ENCODE measurements at places on chromosomes 16 and 17. TPM values are rescaled to one million over a fixed set of nuclear protein-coding genes. Genes with fewer than 3 reads are reported as not detected.

Gene MYL4
- total RNA-seq: not detected

Gene CDC6
- total RNA-seq: 58.7 TPM

Gene PRR35
- 0.20 TPM for total RNA-seq

Gene CDRT15L2
- not detected for total RNA-seq

Gene ADAP2
- total RNA-seq: 2.9 TPM

Gene TMIGD1
- not detected for total RNA-seq

Gene RDM1
- 2.6 TPM for total RNA-seq

Gene NAGPA
- total RNA-seq: 19.4 TPM

Gene NT5M
- total RNA-seq: 9.7 TPM

Gene HOXB6
- 6.7 TPM for total RNA-seq

Gene USP7
- 81.4 TPM for total RNA-seq

Gene KRT31
- total RNA-seq: not detected

Gene OR1F1
- not detected for total RNA-seq

Gene C16orf89
- not detected for total RNA-seq

Gene HSD17B2
- not detected for total RNA-seq

Gene PRR11
- total RNA-seq: 45.6 TPM

Gene SKAP1
- total RNA-seq: not detected

Gene RANBP10
- 8.7 TPM for total RNA-seq

Gene KRT27
- total RNA-seq: not detected

Gene TSPAN10
- total RNA-seq: 5.0 TPM

Gene ZFPM1
- 8.7 TPM for total RNA-seq

Gene ATP6V0D1
- 122 TPM for total RNA-seq
